Astrocyte of the spinal cord (primary cell): ENCODE measurements at places on chromosomes 16 and 17.
A peak's percentile ranks its signal among the peaks of the same experiment; 100 is the strongest.

DNA sequence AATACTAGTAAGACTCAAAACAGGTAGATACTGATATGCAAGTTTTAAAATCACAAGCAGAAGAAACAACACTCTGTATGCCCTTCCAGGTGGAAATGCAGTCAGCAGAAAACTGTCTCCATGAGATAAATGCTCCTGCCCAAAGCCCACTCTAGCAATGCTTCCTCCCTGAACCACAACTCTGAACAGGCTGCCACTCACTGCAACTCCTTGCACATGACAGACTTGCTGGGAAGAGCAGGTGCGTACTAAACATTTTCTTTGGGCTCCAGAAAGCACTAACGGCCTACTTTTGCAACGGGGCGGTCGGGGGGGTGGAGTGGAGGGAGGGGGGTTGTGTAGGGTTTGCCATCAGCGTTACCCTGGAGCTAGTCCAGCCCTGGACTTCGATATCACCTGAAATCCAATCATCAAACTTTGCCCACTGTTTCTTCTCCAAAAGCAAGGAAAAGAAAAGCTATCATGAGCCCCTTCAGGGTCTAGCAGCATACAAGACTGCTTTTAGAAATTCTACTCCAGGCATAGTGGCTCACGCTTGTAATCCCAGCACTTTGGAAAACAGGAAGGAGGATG lies 46.1 kb downstream of the ANKRD11 start:
- no peak for DNase-seq

DNA sequence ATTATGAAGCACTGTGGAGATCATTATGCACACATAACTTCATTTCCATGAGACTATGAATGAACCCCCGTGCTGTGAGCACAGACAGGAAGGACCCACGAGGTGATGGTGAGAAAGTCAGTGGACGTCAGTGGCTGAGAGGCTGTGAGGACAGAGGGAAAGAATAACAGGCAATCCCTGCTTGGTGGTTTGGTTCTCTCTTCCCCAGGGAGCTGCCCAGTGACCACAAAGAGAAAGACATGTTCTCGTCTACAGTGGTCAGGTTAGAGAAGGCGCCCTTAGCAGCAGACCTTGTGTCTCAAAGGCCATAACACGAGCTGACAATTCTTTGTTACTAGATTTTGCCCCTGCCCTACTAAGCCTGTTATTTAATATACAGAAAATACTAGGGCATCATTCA lies 609.2 kb downstream of the TOX3 start:
- peak; percentile 12 for DNase-seq

DNA sequence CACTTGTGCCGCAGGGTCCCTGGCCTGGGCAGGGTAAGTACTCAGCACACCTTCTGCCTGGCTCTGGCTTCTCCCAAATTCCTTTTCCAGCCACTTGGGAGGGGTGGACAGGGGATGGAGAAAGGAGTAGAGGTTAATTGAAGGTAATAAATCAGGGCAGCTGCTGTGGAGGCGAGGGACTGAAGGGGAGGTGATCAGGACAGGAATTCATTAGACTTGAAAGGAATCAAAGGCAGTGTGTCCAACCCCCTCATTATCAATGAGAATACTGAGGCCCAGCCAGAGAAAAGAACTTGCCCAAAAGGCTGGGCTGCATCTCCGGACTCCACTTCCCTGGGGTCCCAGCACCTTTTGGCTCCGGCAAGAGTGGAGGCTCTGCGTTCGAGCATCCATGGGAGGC lies 2.4 kb downstream of the SOST start:
- no peak for DNase-seq

DNA sequence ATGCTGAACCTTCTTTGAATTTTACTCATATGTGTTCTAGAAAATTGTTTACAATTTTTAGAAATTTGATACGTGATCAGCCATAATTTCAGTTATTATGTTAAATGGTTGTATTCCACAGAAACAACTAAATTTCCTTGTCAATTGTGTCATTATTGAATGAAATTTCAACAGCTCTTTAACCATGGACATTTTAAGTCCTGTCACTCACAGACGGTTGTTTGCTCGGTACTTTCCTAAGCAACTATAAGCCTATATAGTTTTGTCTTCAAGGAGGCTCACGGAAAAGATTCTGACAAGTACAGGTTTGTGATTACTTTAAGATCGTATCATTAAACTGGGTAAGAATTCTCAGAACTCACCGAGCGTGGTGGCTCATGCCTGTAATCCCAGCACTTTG lies 31.8 kb downstream of the SLC39A11 start:
- DNase-seq: no peak

GRCh38 chr17:81345228-81346089 lies 49.8 kb upstream of the BAHCC1 start:
- DNase-seq: peak; percentile 93

DNA sequence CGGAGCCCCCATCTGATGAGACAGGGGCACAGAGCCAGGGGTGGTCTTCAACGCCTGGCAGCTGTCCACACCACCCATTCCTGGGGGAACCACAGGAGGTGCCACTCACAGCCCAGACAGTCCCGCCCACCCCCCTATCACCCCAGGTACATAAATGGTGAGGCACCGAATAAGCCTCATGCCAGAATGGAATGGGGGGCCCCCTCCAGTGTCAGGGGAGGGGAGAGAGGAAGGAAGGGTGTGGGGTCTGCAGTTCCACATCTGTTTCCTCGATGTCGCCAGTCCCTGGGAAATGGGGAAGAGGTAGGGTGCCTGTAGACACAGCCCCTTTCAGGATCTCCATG lies 1.7 kb downstream of the TMC6 start:
- no peak for DNase-seq

- DNase-seq: peak; percentile 40
These were observed 51.8 kb downstream of the CA10 start for GRCh38 chr17:52106638-52107261.
